ENCODE measurements at places on chromosomes 13 and 19.
A peak's percentile ranks its signal among the peaks of the same experiment; 100 is the strongest.

DNA sequence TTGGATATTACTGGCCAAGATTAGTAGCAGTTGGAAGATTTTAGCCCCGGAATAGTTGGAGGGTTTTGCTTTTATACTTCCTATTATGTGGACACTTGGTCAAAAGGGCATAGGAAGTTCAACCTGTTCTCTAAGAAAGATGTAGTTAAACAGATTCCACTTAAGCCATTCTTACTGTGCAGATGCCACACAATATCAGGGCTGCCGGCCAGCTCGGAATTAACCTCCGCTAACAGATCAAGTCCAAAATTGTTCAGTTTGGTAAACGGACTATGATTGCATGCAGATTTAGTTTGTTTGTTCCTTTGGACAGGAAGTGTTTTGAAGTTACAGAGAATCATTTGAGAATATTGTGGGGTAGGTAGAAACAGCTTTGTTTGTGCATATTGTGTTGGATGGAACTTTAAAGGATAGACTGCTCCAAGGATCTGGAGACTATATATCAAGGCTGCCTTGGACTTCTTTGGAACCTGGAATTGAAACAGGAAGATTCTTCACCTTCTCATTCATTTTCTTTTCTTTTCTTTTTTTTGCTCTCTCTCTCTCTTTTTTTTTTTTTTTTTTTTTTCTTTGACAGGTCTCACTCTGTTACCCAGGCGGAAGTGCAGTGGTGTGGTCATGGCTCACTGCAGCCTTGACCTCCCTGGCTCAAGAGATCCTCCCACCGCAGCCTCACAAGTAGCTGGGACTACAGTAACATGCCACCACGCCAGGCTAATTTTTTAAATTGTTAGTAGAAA is 5.0 kb upstream of the SPRY2 start:
- DNase-seq = no peak

DNA sequence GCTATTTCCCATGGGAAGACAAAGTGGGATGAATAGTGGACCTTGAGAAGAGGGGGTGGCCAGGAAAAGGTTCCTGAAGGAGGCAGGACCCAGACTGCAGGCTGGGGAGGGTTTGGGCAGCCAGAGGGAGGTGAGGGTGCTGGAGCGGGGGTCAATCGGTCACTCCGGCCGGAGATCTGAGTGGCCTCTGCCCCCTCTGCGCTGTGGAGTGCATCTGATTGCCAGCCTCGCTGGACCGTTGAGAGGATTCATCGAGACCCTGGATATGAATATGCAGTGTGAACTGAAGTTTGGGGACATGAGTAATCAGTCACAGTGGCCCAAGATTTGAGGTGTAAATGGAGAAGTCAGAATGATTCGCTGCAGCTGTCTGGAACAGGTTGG is 5.5 kb upstream of the ZNF580 start:
- DNase-seq = no peak

DNA sequence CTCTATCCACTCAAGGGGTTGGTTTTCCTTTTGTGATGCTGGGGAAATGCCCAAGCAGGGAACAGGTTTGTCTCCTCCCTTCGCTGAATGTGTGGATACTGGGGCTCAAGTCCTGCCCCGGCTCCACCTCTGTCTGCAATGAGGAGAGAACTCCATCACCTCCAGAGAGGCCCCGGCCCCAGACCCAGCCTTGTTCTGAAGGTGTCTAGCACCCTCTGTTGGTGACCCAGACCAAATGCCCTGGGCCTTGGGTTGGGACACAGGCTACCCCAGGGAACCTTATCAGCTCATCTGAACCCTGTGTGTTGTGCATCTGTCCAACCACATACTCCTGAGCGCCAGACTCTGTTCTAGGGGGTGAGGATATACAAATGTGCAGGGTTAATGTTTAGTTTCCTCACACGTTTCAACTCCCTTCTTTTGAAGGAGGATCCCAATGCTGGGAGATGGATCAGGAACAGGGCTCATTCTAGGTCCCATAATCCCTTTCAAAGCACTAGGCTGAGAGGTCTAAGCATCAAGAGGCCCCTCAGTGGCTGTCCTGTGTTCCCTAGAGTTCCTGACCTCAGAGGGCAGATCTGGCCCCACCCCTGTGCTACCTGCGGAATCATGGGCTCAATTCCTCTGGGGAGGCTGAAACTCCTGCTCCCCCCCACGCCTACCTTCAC is 112.5 kb upstream of the SLC7A1 start:
- DNase-seq = peak; percentile 23

GRCh38 chr13:99357941-99358340 is 50.7 kb upstream of the GPR183 start:
- no peak for DNase-seq

DNA sequence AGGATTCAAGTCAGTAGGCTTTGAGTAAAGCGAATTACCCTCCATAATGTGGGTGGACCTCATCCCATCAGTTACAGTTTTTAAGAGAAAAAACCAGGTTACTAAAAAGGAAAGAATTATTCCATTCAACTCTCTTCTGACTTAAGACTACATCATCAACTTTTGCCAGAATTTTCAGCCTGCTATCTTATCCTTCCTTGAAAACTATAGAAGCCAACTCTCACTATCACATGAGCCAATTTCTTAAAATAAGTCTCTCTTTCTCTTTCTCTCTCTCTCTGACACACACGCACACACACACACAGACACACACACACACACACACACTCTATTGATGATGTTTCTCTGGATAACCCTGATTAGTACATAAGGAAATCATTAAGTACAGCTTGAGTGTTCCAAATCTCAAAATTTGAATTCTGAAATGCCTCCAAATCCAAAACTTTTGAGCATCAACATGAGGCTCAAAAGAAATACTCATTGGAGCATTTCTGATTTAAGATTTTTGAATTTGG is 217.0 kb upstream of the PRR20A start:
- DNase-seq = no peak

DNA sequence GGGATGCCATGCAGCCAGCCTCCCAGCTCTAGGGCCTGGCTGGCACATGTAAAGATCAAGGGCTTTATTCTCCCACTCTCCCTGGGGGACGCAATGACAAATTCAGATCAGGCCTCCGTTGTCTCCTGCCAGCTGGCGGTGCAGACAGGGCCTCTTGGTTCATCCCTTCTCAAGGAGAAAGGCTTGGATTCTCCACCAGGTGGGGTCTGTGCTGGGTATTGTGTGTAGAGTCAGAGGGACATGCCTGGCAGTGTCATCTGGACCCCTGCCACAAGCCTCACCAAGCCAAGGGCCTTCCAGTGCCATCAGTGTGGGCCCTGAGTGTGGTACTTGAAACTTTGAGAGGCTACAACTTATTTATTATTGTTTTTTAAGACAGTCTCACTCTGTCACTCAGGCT is 8.4 kb upstream of the PTPRS start:
- DNase-seq = no peak

DNA sequence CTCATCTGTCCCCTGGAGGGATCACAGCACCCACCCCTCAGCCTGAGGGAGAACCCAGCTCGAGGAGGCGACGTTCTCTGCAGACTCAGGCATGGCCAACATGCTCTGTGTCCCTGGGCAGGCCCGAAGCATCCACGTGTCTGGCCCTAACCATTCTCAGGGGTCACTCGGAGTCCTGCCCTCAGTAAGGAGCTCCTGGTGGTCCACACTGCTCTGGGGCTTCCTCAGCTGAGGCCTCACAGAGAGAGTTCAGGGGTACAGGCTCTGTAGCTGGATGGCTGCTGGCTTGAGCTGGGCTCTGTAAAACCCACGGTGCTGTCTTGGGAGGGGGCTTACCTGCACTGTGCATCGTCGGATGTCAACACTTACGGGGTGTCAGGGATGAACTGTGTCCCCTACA is 4.4 kb upstream of the SIGLEC8 start:
- DNase-seq = no peak

DNA sequence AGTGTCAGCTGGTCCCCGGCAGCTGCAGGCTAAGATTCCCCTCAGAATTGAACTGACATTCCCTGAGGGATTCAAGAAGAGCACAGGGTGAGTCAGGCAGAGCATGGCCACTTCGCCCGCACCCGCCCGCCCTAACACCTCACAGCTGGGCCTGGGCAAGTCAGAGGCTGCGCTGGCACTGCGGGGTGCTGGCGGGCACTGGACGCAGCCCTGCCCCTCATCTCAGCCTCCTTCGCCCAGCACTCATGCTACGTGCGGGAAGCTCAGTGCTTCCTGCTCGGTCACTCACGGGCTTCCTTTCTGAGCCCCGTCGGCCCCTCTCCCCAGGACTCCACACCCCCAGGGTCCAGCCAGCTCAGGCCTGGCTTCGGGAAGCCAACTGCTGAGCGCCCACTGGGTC is 56.9 kb downstream of the MLLT1 start:
- no peak for DNase-seq

DNA sequence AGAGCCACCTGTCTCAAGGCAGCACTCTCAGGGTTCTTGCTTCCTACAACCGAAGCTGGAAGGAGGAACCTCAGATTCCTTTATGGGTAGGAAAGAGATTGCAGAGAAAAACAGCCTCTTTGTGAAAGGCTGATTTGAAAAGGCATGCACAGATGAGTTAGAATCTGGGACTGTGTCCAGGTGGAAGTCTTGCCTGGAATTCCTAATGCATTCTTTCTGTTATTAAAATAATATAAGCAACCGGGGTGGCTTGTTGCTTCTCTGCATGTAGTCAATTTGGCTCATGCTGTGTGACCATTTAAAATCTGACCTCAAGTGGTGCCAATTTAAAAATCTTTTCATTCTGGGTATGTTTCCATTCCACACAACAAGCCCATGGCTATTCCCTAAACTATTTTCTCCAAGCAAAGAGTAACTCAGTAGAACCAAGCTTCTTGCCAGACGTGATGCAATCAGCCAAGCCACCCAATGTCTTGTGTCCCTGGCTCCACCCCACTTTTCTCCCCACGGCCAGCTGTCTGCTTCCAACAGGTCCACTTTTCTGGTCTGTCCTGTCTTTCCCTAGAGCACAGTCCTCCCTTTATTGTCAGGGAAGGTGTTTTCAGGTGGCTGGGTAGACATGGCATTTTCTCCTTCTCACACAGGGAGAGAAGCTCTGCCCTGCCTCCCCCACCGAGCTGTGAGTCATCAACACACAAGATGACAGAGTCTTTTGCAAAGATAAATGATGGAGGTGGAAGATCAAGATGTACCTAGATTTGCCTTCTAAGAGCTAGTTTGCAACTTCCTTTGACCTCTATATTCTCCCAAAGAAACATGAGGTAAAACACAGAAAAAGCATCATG is 394.3 kb downstream of the FOXO1 start:
- no peak for DNase-seq

GRCh38 chr13:78958006-78958405 is 299.1 kb upstream of the OBI1 start:
- DNase-seq = no peak

- DNase-seq = no peak
These were observed 281.0 kb downstream of the ATP8A2 start for GRCh38 chr13:25652764-25653163.

DNA sequence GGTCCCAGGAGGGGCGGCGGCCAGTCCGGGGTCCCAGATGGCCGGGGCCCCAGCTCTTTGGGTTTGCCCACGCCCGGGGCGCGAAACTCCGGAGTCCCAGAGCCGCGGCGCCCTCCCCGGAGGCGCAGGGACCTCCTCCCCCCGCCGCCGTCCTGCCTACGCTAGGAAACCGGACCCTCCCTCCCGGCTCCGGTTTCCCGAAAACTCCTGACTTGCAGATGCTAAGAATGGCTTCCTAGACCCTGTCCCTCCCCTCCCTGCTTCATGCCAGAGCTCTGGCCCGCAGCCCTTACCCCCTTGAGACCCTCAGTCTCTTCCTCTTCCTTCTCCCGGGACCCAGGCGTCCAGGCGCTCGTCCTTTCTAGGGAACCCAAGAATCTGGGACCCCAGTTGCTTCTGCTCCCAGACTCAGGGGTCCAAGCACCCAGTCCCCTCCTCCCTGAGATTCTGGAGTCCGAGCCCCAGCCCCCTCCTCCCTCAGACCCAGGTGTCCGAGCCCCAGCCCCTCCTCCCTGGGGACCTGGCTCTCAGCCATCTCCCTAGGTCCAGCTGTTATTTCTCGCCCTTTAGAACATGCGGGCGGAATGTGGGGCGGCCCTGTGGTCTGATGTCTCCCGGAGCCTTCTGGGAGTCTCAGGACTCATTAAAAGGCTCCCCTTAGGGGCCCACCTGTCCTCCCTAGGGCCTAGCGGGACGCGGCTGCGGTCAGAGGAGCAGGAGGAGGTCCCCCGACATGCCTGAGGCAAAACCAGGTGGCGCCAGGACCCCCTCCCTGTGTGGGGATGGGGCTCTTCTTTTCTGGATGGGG is at the start of gene MYBPC2:
Gene MYBPC2 (plus strand): TSS at position 672 of the 808 bp plus-strand sequence. CDS start 62 bp downstream, at position 734.
- DNase-seq = no peak

DNA sequence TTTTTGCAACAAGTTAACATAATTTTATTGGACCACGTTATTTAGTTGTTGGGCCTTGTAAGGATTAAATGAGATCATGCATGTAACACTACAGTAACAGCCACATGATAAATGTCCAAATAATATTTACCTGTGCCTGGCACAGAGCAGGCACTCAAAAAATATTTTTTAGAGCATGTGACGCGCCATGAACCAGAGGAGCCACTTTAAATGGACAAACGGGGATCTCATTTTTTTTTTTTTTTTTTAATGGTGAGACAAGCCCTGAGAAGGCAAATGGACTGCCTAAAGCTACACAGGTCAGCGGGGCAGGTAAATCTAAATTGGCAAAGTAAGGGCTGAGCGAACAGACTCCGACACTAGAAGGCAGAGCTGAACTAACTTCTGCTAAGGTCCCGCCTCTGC is 840 bp upstream of the RPS19 start:
- DNase-seq = no peak

DNA sequence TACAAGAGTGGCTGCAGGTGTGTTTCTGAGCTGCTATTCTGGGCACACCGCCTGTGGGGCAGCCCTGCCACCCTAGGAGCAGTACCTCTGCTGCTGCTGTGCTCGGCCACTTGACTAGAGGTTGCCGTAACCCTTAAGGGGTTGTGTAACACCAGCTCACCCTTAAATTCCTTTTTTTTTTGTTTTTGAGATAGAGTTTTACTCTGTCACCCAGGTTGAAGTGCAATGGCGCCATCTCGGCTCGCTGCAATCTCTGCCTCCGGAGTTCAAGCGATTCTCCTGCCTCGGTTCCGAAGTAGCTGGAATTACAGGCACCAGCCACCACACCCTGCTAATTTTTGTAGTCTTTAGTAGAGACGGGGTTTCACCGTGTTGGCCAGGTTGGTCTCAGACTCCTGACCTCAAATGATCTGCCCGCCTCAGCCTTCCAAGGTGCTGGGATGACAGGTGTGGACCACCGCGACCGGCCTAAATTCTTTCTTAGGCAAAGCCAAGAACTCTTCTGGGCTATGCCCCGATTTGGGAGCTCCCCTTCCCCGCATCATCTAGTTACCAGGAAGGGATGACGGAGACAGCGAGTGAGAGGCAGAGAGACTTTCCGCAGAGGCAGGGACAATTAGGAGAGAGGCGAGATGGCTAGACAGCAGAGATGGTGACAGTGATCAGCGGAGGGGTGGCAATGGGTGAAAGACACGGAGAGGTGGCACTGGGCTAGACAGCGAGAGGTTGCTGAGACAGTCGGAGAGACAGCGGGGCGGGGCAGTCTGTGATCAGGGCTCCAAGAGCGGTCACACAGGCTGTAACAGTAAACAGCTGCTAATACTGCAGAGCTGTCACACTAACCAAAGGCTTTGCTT is 4.4 kb upstream of the LILRA5 start:
- DNase-seq = no peak

Data from substantia nigra (tissue), 51 donors.